Sigmoid colon (tissue), 7 donors: ENCODE measurements at places on chromosomes 12 and 14. TPM values are rescaled to one million over a fixed set of nuclear protein-coding genes. Genes with fewer than 3 reads are reported as not detected.
A peak's percentile ranks its signal among the peaks of the same experiment; 100 is the strongest.

DNA sequence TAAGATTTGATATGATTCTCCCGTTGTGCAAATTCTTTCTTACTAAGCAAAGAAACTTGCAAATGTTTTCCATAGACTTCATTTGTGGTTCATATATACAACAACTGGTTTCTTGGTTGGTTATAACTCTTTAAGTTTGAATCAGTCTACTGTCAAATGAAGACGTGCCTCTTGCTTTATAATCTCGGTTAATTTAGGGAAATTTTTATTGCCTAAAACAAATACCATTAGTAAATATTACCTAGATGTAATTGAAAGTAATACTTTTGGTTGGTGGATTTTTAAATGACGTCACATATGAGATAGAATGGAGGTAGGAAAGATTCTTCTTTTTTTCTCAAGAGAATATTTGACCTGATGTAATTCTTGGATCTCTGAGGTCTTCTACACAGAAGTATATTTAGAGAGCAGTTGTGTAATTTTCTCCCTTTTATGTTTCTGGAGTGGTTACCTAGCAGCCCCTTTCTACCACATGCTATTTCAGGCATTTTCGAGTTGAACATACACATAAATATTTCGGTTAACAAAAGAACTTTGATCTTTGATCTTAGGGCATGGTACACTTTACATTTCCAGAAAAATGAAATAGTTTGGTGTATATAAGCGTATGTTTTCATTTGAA lies 1.7 kb downstream of the ATF7IP start:
- no peak for DNase-seq

Gene TRIP11
- polyA plus RNA-seq, result 2.3 TPM

DNA sequence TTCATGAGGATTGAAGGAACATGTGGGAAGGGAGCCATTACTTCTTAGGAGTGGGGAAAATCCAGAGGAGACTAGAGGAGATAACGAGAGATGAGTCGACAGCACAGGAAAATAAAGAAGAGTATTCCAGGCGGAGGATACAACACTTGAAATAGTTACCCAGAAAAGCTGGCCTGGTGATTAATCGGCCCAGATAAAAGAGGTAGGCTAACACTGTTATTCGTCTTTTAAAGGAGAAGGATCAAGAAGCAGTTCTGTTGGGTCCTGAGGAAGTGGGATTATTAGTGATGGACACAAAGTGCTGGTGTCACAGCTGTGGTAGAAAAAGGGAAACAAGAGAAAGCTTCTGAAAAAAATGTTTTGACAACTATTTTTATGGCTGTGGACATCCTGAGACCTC lies 425.3 kb downstream of the ZFP36L1 start:
- no peak for DNase-seq

Gene SYNDIG1L
- polyA plus RNA-seq, result 0.20 TPM

DNA sequence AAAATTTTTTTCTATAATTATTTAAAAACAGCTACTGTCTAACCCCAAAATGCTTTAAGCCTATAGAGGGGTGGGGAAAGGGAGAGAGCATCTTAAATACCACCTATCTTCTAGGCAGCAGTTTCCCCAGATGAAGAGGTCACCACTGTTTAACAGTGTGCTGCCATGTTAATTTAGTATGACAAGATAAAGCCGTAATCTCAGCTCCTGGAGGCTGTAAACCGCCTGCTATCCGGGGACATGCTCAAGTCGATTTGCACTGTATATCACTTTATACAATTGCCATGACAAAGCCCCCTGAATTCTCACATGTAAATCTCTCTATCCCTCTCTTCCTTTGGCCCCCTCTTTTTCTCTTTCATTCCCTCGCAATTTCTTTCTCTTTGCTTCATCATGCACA lies 68.5 kb downstream of the SOX5 start:
- DNase-seq, result no peak

Gene SCAF11
- polyA plus RNA-seq, result 27.6 TPM

DNA sequence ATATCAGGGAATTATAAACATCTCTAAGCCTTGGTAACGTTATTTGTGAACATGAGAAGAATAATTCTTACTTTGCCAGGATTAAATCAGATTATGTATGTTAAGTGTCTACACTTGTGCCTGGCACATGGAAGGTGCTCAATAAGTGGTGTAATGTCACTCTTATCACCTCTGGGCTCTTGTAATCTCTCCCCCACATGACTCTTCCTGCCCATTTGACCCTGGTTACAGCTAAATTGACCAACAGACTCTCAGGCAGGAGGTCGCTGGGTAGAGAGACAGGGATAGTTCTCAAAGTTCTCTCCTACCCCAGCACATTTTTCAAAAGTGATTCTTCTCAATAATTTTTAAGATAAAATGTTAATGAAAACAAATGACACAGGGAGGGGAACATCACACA lies 137.8 kb upstream of the FRMD6 start:
- DNase-seq, result no peak

Gene TSHR
- not detected for polyA plus RNA-seq

GRCh38 chr12:13179211-13180074 lies 17.1 kb upstream of the EMP1 start:
- DNase-seq, result peak; percentile 74

DNA sequence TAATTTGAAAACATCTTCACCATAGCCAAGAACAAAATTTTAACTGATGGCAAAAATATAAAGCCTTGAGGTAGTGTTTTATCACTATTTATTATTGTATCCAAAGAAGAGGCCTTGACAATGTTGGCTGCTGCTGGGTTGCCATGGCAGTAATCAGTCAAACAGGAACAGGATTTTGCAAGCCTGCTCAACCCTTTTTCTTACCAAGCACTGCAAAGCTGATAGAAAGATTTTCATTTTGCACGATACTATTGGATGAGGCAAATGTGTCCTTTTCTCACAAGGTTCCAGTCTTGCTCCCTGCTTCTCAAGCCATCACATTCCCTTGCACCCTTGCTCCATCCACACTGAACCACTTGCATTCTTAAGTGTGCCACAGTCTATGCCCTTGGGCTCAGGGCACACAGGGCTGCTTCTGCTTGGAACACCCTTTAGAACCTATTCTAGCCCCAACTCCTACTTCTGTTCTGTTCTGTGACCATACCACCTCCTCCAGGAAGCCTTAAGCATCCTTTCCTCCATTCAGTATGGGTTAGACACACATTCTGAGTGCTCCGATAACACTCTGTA lies 76.5 kb upstream of the AMIGO2 start:
- DNase-seq, result no peak

GRCh38 chr12:111186347-111186746 lies 182.5 kb downstream of the PHETA1 start:
- DNase-seq, result no peak

DNA sequence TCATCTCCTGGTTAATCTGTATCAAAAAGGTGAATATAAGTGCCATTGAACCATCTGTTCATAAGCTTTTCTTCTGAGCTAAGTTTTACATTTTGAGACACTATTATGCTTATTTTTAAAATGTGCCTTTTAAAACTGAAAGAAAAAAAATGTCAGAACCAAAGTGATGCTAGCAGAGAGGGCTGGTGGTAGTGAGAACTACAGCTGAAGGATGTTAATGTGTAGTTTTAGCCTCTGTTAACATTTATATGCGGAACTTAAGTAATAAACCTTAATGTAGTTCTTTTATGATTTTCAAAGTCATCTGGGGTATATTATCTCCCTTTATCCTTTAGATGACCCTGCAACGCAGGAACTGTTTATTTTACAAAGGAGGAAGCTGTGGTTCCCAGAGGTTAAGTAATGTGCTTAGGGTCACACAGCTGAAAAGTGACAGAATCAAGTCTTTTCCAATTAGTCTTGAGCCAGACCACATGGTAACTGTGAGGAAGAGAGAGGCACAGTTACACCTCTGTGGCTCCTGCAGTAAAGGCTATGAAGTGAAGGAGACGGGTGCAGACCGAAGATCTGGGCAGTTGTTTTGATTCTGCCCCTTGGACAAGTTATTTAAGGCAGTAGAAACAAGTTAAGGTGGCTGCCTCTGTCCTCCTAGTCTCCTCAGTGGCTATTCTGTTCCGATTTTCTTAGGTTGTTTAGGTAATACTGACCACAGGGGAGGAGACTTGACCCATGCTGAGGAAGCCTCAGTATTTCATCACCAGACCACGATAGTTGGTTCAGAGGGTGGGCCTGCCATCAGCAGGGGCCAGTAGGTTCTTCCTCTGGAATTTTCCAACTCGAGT lies 23.9 kb downstream of the GNG2 start:
- DNase-seq, result no peak

DNA sequence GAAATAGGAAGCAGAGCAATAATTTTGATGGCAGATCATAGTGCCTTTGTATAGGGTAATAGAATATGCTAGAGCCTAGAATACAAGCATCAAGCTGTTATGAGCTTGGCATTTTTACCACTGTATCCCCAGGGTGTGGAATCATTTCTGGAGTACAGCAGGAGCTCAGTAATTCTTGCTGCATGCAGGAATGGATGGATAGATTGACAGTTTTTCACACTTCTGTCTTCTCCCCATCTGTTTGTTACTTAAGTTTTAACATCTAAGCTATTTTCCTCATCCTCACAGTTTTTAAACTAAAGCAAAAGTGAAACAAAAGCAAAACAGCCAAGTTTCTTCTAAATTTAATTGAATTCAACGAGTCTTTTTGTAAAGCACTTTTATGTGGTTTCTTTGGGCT lies 32.6 kb downstream of the ALG10 start:
- no peak for DNase-seq

DNA sequence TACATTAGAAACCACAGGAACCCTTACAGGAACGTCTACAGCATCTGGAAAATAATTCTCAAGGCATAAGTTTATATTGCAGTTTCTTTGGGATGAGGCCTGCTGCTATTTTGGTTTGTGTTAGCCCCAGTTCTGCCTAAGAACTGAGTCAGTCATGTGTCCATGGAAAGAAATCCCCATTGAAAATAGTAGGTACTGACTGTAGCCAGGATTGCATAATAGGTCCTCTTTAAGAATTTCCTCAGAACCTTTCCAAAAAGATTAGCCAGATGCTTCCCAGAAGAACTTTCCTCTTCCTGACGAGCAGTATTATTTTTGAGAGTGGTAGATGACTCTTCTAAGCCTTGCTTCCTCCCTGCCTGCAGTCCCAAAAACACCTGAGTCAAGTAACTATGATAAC lies 52.6 kb downstream of the RASSF8 start:
- peak; percentile 71 for DNase-seq

DNA sequence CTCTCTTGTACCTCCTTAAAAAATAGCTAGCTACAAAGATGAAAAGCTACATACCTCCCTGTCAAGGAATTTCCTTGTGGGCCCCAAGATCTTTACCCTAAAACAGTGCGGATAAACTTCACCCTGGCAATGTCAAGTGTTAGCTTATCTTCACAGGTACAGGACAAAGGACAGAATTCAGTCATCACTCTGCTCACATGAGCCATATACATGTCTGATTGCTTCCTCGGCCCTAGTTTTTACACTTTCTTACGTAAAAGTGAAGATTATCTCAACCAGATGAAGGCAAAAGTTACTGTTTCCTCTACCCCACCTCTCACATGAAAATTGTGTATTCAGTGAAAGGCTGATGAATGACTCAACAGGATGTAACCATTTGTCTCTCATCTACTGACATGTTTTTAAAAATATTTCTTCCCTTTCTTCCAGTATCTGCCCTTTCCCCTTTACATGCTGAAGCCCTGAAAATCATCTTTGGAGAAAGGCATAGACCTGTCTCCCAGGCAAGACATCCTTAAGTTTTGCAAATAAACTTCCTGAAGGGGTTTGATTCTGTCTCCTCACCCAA lies 890.1 kb downstream of the GALC start:
- no peak for DNase-seq

Gene GPR132
- 1.4 TPM for polyA plus RNA-seq

Gene CCDC59
- polyA plus RNA-seq, result 45.3 TPM

Gene RHEBL1
- not detected for polyA plus RNA-seq

- DNase-seq, result no peak
These were observed 6.1 kb upstream of the SERPINA11 start for GRCh38 chr14:94458558-94459205.

Gene AMN
- polyA plus RNA-seq, result 43.0 TPM

- DNase-seq, result no peak
These were observed 10.3 kb downstream of the WASHC3 start for GRCh38 chr12:102051431-102051965.

- peak; percentile 46 for DNase-seq
These were observed 411.1 kb downstream of the TMEM121 start for GRCh38 chr14:105937253-105938054.

Gene MFAP5
- polyA plus RNA-seq, result 7.2 TPM

DNA sequence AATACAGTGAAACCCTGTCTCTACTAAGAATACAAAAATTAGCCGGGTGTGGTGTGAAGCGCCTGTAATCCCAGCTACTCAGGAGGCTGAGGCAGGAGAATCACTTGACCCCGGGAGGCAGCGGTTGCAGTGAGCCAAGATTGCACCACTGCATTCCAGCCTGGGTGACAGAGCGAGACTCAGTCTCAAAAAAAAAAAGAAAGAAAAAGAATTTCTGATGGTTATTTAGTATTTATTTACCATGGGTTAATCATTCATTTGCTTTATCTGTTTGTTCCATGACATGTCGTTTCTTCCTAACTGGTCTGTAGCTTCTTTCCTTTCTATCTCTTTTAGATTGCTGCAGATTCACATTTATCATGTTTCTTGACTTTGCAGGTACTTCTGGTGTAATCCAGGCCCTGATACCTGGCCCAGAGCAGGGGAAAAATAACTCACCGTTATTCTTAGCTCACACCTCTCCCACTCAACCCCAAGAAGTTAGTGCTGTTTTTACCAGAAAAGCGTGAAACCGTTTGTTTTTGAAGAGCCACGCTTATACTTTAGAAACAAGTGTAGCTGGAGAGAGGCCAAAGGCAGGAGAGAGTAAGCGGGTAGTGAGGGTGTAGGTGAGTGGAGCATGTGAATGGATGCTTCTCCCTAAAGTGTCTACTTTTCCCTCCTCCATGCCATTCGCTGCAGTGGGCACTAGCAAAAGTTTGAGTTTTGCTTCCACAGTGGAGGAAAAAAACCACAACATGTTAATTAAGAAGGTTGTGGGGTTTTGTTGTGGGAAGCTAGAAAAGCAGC lies 45.4 kb downstream of the SRGAP1 start:
- no peak for DNase-seq

- peak; percentile 73 for DNase-seq
These were observed 50.9 kb downstream of the IGF1 start for GRCh38 chr12:102429211-102430154.

Gene POTEM
- not detected for polyA plus RNA-seq

DNA sequence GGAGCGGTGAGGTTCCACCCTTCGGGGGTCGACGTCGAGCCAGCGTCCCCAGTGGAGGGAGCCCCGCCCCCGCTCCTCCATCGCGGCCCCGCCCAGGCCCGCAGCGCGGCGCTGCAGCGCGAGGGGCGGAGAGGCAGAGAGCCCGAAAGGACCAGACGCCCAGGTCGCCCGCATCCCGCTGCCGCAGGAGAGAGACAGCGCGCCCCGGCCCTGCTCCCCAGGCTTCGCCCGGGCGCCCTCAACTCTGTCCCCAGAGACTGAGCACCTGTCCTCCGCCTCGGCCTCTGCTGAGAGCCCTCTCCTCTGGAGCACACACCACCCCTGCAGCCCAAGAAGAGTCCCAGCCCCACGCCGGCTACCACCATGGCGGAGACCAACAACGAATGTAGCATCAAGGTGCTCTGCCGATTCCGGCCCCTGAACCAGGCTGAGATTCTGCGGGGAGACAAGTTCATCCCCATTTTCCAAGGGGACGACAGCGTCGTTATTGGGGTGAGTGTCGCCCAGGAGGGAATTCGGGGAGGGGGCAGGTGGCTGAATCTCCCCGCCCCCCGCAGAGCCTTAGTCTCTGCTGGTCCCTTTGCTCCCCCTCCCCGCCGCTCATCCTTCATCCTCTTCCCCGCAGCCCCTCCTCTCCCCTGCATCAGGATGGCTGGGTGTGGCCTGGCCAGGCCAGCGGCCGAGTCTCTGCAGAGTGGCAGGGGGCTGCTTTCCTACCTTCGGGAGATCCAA lies at the start of gene KIF5A:
KIF5A (plus strand) TSS at position 136 of the 732 bp plus-strand sequence; CDS start at position 364, 228 bp downstream.
- no peak for DNase-seq

GRCh38 chr12:15276088-15276698 lies 46.1 kb upstream of the PTPRO start:
- no peak for DNase-seq

- no peak for DNase-seq
These were observed 1679.9 kb upstream of the FLRT2 start for GRCh38 chr14:83850092-83850491.
